ENCODE measurements at places on chromosomes 2 and 18.

DNA sequence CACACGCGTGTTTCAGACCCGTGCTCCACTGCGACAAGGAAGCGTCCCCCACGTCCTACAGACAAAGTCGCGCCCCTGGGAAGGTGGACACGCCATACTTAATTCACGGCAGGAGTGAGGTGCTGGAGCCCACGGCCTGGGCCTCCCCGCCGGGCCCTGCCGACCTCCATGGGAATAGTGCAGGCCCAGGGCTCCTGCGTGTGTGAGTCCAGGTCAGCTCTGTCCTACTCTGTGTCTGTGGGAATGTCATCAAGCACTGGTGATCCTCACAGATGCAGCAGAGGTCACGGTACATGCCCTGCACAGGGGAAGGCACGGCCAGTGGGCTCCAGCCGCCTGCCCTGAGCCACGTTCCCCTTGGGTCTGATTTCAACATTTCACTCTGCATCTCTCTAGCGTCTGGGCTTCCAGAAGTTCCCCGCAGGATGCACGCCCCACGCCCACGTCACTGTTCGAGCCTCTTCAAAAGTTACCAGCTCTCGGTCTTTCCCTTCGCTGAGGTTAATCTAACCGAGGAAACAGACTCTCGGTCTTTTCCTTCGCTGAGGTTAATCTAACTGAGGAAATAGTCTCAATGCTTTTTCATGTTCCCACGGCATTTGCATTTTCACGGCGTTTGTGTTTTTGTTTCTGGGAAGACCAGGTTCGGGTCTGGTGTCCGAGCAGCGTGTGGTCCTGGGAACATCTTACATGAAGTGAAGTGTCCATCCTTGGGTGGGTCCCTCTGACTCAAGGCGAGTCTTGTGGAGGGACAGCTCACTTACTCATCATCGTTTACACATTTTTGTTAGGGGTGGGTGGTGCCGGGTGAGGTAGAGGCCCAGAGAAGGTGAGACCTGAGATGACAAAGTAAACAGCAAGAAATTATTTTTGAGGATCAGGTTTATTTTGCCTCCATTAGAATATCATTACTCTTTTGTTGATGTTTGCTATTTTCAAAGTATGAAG, 157.3 kb upstream of the ALKAL2 start:
- DNase-seq = no peak

GRCh38 chr2:187078297-187078696, 229.3 kb upstream of the ZSWIM2 start:
- DNase-seq = no peak

DNA sequence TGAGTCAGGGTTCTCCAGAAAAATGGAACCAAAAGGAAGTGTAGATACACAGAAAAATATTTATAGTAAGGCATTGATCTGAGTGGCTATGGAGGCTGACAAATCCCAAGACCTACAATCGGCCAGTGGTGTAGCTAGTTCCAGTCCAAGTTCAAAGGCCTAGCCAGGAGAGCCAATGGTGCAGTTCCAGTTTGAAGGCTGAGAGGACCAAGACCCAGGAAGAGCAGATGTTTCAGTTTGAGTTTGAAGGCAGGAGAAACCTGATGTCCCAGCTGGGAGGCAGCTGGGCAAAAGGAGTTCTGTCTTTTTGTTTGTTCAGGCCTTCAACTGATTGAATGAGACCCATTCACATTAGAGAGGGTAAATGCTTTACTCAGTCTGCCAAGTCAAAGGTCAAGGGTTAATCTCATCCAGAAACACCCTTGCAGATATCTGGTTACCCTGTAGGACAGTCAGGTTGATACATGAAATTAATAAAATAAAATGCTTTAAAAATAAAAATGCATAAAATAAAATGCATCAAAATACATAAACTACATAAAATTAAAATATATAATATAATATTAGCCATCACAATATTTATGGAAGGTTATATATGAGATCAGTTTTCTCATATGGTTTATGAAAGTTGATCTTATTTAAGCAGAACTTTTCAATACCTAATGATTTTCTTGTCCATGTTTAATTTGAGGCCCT, 38.7 kb downstream of the KCNE4 start:
- no peak for DNase-seq

DNA sequence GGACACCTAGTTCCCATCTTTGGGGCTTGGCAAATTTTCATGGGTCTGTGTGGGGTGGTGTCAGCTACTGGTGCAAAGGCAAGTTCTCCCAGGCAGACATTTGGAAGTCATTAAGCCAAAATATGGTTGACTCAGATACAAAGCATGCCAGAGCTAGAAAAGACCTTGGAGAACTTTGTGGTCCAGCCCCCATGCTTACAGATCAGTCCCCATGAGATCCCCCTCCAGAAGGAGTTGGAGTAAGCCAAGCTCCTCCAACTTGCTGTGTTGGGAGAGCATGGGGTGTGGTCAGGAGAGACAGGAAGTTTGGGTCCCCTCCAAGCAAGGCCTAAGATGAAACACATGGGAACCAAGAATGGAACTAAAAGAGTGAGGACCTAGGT, 224.5 kb downstream of the CYP26B1 start:
- no peak for DNase-seq

DNA sequence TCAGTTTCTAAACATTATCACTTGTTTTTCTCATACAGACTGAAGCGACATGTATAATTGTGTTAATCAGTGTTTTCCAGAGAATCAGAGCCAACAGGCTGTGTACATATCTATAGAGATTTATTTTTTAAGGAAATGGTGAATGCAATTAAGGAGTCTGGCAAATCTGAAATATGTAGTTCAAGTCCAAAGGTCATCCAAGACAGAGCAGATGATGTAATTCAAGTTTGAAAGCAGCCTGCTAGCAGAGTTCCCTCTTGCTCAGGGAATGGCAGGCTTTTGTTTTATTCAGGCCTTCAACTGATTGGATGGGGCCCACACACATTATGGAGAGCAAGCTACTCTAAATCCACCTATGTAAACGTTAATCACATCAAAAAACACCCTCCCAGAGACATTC, 282.6 kb downstream of the CBLN2 start:
- DNase-seq = no peak

DNA sequence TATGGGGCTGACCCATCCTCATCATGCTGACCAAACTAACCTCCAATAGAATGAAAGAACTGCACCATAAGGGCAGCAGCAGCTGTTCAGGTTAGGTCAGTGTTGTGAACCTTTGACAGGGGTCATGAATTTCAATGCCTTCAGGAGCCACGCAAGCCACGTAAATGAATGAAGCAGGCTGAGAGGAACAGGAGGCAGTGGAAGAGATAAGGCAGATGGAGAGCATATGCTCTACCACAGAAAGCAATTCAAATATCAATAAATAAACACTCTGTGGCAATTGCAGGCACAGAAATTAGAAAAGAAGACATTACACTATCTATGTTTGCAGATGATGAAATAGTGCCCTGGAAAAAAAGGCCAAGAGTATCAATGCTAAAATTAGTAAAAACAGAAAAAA, 56.3 kb downstream of the SCG2 start:
- no peak for DNase-seq

DNA sequence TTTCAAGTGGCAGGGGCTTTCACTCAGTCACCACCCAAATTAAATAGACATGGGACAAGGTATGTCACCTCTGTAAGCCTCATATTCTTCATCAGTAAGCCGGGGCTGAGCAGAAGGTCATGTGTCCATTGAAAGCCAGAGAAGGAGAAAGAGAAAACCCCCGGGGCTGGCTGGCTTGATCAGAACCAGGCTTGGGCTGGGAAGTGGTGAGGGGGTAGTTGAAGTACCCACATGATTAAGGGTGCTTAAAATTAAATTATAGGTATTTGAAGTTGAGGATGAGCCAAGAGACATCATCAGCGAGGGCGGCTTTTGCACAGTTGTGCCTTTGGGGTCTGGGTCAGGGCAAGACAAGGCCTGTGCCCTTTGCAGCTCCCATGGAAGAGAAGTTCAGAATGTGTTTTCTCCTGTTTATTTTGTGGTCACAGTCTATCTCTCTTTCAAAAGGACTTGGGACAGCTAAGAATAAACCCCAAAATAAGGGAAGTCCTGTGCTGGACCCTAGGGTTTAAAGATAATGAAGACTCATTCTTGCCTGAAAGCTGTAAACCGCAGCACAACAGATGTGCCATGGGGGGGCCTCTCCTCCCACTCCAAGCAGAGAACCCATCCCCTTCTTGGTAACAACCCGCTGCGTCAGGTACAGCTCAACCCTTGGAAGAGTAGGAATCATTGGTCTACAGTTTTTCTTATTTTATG, 10.7 kb downstream of the DBI start:
- no peak for DNase-seq

DNA sequence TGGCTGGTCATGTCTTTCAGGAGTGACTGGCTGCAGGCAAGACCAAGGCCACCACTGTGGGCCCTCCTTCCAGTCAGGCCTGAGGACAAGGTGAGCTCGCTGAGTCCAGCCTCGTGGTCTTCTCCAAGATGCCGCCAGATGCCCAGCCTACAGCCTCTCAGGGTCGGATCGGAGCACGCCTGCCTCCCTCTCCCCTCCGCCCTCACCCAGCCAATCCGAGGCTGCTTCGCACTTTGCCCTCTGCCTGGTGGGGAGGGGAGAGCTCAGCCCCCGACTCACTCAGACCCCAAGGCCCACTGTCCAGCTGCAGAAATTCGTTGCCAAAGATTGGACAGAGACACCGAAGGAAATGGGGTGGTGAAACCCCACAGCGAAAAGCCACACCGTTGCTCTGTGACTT, 33.1 kb downstream of the ATOH8 start:
- DNase-seq = no peak

- DNase-seq = no peak
Measured at GRCh38 chr2:96087130-96087529, 29.2 kb downstream of the ADRA2B start.

GRCh38 chr2:197838036-197838435, 33.6 kb downstream of the PLCL1 start:
- DNase-seq = no peak

- DNase-seq = no peak
Measured at GRCh38 chr18:4641771-4642368, 186.8 kb upstream of the DLGAP1 start.

DNA sequence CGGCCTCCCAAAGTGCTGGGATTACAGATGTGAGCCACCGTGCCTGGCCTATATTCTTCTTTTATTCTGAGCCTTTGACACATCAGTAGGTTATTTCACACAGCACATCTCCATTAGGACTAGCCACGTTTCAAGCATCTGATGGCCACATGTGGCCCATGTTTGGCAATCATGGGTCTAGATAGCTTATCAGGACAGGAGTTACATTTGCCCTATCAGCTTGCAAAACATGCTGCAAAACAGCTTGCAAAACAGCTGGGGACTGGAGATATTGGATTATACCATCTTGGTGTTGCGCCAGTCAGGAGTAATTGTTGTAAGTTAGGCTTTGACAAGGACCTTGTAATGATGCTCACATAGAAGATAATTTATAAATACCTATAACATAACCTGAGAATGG, 94.9 kb downstream of the GBX2 start:
- DNase-seq = no peak

- no peak for DNase-seq
Measured at GRCh38 chr2:71784734-71785511, 331.6 kb downstream of the DYSF start.
